ENCODE measurements at places on chromosomes 1 and 21.

DNA sequence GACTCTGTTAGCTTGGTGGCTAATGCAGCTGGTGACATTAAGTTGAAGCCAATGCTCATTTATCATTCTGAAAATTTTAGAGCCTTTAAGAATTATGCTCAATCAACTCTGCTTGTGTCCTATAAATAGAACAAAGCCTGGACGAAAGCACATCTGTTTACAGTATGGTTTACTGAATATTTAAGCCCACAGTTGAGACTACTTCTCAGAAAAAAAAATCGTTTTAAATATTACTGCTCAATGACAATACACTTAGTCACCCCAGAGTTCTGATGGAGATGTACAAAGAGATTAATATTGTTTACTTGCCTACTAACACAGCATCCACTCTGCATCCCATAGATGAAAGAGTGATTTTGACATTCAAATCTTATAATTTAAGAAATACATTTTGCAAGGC, 79.6 kb downstream of the NEGR1 start:
- no peak for DNase-seq

DNA sequence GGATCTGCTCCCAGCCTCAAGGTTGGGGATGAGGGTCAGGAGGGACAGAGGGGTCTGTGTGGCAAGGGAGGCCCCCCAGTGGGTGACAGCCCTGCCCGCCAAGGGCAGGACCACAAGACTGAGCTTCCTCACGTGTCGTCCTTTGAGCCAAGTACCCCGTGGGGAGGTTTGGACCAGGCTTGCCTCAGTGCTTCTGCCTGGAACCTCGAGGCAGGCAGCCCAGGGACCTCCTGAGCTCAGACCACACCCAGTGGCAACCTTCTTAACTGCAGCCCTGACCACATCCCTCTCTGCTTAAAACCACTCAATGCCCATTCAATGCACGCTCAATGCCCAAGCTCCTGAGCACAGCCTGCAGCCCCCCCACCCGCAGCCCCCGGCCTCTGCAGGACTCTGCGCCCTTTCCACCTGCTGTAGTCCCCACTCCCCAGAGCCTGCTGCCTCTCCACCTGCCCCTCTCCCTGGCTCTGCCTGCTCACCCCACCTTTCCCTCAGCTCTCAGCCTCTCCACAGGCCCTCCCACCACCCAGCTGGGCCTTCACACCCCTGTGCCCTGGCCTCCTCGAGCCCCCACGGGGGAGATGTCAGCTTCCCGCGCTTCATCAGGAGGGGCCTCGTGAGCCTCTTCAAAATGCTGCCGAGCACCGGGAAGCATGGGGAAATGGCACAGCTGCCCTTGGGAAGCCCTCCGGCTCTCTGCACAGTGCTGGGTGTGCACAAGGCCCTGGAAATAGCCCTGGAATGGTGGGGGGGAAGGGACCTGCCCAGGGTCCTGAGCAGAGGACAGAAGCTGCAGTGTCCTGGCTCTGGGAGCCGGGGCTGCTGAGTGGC, 129.3 kb upstream of the VAMP3 start:
- DNase-seq = no peak

DNA sequence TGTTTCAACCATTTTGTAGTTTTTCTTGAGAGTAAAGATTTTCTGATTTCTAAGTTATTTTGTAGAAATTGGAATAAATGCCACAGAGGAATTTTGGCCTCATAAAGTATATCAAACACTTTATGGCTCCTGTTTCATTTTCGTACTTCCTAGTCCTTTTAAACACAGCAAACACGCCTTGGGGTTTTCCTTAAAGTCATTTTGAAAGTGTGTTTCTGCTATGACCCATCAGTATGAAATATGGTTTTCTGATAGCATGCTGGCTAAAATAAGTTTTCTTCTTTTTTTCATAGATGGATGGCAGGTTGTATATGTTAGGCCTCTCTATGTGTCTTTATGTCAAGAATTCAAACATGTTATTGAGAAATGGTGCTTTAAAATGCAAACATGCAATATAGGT, 940.1 kb upstream of the TMPRSS15 start:
- DNase-seq = no peak

DNA sequence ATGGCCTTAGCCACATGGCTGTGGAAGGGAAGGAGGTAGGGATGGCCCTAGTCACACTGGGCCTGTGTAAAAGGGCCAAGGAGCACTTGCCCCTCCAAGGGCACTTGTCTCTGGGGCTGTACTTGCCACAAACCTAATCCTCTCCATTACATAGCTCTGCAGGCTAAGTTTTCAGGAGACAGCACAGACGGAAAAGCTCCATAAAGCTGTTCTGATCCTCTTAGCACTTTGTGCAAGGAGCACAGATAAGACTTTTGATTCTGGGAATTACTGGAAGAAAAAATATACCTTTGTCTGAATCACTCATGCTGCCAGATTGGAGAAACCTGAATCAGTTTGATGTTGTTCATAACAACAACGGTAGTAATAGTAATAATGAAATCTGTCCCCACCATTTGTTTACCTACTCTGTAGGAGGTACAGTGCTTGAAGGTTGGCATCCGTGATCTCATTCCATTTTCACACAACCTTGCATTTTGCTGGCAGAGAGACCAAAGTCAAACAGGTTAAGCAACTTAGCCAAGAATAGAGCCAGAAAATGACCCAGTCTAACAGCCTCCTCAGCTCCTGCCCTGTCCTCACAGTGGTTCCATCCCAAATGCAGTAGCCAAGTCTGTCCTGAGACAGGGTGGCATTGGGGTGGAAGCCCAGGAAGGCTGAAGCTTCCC, 207.1 kb downstream of the ROR1 start:
- peak; percentile 67 for DNase-seq

GRCh38 chr1:110310300-110310699, 28.9 kb upstream of the RBM15 start:
- DNase-seq = no peak

DNA sequence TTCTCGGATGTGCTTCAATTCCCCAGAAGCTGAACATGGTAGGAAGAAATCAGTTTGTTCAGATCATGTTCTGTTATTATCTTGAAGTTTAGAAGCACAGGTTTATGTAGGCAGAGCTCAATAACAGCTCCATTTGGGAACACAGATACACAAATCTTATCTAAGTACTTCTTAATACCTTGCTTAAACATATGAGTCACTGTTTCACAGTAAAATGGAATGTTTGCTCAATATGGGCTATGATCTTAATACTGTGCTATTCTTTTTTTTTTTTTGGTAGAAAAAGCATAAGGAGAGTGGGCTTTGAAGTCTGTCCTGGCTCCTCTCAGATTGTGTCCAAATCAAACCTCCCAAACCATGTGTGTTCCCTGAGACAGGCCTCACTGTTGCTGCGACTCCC, 13.4 kb downstream of the PROK1 start:
- DNase-seq = no peak

GRCh38 chr21:46208761-46209721, 19.5 kb downstream of the LSS start:
- DNase-seq = no peak

DNA sequence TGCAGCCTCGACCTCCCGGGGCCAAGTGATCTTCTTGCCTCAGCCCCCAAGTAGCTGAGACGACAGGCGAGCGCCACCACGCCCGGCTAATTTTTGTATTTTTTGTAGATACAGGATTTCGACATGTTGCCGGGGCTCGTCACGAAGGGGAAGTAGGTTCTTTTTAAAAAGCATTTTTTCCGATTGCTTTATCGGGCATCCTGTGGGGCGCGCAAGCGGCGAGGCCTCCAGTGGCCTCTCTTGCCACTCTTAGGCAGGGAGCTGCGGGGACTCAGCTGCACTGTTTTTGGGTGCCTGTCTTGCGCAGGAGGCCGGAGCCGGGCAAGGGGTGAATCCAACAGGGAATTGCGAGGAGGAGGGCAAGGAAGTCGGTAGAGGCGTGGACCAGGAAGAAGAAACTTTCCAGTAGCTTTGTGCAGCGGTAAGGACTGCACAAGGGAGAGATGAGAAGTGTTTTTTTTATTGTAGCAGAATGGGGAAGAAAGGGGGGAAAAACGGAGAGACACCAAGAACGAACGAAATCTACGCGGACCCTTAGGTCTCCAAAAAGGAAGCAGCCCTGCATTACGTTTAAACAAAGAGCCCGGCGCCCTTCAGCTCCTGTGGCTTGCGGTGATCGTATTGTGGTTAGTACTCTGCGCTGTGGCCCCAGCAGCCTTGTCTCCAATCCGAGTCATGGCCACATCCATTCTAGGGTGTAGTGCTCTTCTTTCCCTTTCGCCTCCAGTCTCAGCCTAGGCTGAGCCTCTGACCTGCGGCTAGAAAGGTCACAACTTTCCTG, 164.8 kb downstream of the PPIAL4G start:
- DNase-seq = no peak

DNA sequence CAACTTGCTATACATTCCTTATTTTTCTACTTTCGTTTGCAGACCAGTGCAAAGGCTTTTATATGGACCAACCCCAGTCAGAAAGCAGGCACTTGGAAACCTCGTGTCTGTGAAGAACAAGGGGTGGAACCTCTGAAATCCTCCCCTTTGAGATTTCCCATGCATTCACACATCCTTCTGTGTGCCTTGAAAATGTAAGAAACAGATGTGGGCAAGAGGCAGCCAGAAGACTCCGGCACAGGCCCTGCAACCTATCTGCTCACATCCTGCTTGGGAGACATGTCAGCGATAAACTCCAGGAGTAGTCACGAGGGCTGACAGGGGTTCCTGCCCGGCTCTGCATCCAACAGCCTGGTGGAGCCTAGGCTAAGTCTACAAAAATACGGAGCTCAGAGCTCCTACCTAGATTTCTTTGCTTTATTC, 42.5 kb downstream of the ETS2 start:
- DNase-seq = no peak

DNA sequence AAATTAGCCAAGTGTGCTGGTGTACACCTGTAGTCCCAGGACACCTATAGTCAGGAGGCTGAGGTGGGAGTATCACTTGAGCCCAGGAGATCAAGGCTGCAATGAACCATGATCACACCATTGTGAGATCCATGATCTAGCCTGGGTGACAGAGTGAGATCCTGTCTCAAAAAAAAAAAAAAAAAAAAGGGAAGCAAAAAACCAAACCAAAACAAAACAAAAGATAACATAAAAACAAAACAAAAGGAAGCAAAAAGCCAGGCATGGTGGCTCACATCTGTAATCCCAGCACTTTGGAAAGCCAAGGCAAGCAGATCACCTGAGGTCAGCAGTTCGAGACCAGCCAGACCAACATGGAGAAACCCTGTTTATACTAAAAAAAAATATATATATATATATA, 9.4 kb upstream of the AKR1A1 start:
- DNase-seq = no peak

DNA sequence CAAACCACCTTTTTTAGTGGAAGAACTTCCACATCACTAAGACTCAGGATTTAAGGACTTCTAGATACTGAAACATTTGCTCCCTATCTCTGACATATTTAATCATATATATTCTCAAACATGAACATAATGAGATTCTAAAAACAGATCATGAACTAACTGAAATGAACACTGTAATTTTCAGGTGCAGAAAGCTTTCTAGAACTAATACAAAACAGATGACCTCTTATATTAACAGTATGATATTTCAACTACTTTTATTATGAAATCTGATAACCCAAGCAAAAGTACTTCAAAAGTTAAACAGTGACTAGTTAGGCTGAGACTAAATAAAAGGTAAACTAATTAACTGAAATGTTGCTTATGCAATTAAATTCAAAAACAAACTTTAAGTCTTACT, 157.5 kb downstream of the COP1 start:
- no peak for DNase-seq

DNA sequence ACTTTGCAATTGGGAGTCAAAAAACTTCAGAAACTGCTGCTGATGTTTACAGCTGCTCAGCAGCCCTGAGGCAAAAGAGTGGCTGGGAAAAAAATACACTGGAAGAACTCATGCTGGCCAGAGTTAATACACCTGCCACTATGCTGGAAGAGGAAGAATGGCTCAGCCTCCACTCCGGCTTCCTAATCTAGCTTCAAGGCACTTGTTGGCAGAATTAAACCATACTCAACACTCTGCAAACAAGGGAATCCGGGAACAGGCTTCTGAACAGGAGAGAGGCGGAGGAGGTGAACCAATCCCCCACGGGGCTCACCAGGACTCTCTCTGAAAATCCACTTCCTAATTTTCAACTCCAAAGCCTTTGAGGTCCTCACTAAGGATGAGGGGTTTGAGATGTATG, 120.1 kb downstream of the CCDC185 start:
- DNase-seq = no peak

GRCh38 chr1:17027900-17028299, 16.2 kb upstream of the ATP13A2 start:
- peak; percentile 51 for DNase-seq

DNA sequence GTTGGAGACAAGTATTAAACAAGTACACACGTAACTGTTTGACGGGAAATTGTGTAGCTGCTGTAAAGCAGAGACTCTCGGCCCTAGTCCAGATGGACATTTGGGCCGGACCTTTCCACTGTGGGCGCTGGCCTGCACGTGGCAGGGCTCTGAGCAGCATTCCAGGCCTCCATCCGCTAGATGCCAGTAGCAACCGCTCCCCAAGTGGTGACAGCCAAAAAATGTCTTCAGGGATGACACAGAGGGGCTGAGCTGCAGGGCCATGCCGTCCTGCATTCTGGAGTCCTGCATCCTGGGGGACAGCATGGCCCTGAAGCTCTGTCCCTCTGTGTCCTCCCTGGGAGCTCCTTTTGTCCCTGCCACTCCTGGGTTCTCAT, 24.8 kb downstream of the A3GALT2 start:
- DNase-seq = no peak

DNA sequence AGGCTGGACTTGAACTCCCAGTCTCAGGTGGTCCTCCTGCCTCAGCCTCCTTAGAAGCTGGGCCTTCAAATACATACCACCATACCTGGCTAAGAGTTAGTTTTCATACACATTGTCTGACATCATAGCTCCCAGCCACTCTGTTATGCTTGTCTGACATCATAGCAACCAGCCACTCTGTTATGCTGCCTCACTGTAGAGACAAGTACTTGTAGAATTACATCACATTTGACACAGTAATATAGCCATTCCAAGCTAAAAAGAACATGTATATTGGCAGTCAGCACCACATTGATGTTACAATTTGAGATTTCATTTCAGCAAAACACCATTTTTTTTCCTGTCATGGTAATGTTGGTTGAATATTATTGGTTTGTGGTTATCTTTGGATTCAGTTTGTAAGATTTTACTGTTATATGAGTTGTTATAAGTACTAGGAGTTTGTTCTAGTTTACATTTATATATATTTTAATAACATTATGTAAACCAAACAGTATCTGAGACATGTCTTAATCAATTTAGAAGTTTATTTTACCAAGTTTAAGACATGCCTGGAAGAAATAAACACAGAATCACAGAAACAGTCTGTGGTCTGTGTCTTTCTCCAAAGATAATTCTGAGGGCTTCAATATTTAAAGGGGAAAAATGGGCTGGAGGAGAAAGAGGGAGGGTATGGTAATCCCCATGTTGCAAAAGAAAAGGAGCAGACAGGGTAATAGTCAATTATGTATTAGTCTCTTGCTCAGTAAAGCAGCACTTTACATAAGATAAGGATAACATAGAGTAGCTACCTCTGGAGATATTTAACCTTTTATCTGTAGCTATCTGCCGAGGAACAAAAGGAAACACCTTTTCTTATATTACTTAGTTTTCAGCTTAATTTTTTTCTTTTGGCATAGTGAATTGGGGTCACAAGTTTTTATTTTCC, 43.0 kb downstream of the XPR1 start:
- DNase-seq = no peak

Measured in prostate gland (tissue), 2 donors.